ENCODE measurements at places on chromosomes 12 and 14.

- no peak for DNase-seq
Observed at GRCh38 chr12:77256956-77257355, 191.6 kb upstream of the E2F7 start.

DNA sequence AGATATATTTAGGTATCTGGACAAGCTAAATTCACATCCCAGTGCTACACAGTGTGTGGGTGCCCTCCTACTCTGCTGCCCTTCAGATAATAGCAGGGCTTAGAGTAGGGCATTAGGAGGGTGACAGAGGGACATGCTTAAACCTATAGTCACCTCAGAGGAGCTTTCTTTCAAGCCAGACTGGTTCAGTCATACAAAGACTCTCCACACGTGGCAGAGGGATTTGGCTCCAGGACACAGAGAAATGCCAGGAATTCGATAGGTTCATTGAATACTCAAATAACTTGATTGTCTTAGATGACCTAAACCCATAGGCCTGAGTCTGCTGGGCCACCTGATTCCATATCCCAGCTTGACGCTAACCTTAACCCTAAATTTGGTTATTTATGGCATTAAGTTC, 163.5 kb downstream of the TPH2 start:
- DNase-seq, result no peak

DNA sequence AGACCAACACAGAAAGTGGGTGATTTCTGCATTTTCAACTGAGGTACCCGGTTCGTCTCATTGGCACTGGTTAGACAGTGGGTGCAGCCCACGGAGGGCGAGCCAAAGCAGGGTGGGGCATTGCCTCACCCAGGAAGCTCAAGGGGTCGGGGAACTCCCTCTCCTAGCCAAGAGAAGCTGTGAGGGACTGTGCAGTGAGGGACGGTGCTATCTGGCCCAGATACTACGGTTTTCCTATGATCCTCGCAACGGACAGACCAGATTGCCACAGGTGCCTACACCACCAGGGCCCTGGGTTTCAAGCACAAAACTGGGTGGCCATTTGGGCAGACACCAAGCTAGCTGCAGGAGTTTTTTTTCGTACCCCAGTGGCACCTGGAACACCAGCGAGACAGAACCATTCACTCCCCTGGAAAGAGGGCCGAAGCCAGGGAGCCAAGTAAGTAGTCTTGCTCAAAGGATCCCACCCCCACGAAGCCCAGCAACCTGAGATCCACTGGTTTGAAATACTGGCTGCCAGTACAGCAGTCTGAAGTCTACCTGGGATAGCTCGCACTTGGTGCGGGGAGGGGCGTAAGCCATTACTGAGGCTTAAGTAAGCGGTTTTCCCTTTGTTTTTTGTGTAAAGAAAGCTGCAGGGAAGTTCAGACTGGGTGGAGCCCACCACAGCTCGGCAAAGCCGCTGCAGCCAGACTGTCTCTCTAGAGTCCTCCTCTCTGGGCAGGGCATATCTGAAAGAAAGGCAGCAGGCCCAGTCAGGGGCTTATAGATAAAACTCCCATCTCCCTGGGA, 25.5 kb upstream of the NAA30 start:
- no peak for DNase-seq

DNA sequence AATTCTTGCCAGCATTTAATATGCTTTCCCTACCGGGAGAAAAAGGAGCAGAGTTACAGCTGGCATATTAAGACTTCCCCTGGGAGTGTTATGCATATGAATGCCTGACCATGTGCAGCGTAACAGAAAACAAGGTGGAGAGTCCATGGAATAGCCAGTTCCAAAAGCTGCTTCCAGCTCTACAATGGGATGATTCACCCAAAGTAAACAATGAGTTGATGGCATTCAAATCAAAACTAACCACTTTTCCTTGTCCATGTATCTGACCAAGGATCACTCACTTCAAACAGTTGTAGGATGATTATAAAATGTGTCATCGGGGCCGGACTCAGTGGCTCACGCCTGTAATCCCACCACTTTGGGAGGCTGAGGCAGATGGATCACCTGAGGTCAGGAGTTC, 48.1 kb upstream of the BICDL1 start:
- peak; percentile 73 for DNase-seq

DNA sequence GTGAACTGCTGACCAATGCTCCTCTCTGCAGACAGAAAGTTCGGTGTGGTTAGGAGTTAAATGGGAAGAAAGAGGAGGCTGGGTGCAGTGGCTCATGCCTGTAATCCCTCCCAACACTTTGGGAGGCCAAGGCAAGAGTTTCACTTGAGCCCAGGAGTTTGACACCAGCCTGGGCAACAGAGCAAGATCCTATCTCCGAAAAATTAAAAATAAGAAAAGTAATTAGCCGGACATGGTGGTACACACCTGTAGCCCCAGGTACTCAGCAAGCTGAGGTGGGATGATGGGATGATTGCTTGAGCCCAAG, 19.0 kb downstream of the ATXN2 start:
- no peak for DNase-seq

DNA sequence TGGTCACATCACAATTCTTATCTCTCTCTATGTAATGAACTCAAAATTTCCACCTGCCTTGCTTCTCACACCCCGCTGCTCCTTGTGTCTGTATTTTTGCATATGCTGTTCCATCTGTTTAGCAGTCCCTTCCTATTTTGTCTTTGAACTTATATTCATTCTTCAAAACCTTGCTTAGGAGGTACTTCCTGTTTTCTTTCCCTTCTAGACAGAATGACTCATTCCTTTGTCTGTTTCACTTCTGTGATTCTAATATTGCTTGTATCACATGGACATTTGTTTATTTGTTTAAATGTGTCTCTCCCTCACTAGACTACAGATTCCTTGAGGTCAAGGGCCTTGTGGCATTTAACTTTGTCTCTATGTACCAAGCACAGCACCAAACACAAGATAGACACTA, 424.2 kb downstream of the ETNK1 start:
- no peak for DNase-seq

GRCh38 chr12:25811656-25812126, 146.8 kb upstream of the RASSF8 start:
- DNase-seq, result peak; percentile 34

- no peak for DNase-seq
Observed at GRCh38 chr12:63005382-63005781, 70.4 kb upstream of the PPM1H start.

- no peak for DNase-seq
Observed at GRCh38 chr14:67508956-67509355, 20.4 kb upstream of the TMEM229B start.

DNA sequence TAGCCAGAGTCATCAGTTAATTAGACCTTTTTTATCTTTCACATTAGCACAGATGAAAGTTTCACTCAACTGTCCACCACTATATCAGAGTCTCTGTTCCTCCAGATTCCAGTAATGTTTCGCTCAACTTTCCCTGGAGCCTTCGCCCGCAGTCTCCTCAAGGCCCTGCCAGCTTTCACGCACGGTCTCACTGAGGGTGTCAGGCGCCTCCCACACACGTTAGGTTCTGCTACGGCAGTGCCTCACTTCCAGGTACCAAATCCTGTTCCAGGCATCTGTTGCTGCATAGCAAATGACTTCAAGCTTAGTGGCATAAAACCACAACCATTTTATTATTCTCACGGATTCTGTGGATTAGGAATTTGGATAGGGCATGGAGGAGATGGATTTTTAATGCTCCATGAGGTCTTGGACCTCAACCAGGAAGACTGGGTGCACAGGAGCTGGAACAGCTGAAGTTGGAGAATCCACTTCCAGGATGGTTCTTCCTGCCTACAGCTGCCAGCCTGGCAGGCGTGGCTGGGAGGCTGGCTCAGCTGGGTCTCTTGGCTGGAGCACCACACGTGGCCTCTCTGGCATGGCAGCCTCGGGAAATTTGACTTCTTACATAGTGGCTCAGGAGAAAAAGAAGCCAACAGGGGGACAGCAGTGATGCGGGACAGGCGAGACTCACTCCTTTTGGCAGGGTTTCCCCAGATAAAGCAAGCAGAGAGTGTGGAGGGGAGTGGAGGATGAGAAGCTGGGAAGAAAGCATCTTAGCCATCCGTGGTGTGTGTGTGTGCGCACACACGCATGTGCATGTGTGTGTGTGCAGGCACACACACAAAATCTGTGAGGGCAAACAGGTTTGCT, 21.3 kb upstream of the BCDIN3D start:
- DNase-seq, result peak; percentile 55

- no peak for DNase-seq
Observed at GRCh38 chr14:105223770-105224544, 24.4 kb upstream of the BTBD6 start.

GRCh38 chr12:1204581-1205121, 213.6 kb downstream of the ERC1 start:
- DNase-seq, result no peak

GRCh38 chr12:122195405-122195804, 8.1 kb upstream of the B3GNT4 start:
- DNase-seq, result no peak

DNA sequence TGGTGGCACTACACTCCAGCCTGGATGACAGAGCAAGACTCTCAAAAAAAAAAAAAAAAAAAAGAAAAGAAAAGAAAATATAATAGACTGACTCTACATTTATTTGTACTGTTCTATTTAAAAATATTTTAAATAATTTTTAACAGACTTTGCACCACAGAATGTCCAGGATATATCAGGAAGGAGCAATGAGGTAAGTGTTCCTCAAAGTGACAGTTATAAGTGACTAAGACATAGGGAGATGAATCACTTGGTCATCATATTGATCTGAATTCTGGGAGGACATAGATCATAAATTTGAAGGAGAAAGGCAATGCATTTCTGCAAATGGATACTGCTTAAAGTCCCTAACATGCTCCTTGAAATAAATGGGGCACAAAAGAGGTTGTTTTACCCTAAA, 221.5 kb downstream of the KCNC2 start:
- no peak for DNase-seq

DNA sequence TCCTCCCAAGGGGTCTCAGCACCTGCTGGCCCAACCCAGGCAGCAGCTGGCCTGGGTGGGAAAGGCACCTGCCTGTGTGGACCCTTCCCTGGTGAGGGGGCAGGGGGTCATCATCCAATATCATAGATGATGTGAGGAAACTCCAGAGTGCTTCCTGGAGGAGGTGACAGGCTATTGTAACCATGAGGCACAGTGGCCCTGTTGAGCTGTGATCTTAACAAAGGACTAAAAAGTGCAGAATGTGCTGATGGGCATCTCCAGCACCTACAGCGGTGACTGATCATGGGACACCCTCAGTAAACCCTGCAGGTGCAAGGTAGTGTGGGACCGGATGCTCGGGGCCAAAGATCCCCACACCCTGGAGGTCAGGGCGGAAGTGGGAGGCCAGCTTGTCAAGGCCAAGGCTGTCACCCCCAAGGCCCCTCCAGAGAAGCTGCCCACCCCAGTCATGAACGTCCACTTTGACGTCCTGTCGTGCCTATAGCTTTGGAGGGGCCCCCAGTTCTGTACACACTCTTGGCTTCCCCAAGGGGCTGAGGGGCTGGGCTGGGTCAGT, 7.5 kb downstream of the MMP17 start:
- DNase-seq, result no peak

DNA sequence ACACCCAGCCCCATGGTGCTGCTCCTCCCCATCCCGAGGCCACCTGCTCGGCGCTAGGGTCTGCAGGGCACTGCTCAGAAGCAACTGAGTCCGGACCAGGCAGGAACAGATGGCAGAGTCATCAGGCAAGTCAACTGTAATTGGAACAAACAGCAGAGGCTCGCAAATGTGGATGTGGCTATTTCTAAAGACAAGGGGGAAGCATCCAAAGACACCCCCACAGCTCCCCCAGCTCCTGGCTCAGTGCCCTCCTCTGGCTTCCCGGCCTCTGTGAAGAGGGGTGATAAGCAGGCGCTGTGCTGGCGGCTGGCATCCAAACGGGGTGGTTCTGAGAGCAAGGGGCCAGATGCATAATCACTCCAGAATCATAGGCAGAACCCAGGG, 125.6 kb downstream of the PIWIL1 start:
- DNase-seq, result no peak

GRCh38 chr14:106044949-106045596, 518.7 kb downstream of the TMEM121 start:
- DNase-seq, result peak; percentile 47

- DNase-seq, result peak; percentile 91
Observed at GRCh38 chr12:52215587-52216031, 17.4 kb upstream of the KRT7 start.

DNA sequence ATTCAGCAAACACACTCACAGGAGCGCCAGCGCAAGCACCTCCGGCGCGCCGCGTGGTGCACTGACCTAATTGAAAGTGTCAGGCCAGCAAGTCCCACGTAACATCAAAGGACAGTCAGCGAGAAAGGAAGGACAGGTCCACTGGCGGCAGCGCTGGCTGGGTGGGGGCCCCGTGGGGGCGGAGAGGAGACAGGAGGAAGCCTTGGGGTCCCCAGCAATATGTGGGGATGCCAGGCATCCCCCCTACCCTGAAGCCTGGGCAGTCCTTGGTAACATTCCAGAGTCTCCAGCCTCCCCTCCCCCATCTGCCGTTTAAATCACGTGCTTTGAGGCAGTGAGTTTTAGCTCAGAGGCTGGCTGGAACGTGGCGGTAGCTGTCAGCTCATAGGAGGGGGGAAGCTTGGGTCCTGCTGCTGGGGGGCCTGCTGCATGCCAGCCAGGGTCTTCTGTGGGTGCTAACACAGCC, 159.2 kb downstream of the CALM1 start:
- no peak for DNase-seq

GRCh38 chr12:66438601-66439000, 136.3 kb downstream of the HELB start:
- DNase-seq, result peak; percentile 87

DNA sequence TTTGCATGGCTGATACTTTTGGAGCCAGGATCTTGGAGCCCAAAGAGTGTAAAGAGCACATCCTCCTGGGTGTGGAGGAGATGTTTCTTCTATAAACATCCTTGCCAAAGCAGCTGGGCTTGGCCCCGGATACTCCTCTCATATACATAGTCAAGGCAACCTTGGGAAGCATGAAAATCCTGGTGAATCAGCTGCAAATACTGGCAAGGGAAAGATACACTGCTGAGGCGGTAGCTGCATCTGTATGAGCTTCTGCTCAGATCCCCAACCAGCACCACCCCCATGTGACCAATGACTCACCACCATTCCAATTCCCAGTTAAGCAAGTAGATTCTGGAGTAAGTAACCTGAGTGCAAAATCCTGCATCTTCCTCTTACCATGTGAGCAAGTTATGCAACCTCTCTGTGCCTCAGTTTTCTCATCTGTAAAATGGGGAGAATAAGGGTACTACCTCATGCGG, 567.4 kb downstream of the MED13L start:
- DNase-seq, result peak; percentile 93

GRCh38 chr14:78292003-78292402, 121.8 kb downstream of the NRXN3 start:
- DNase-seq, result no peak

- no peak for DNase-seq
Observed at GRCh38 chr14:75144944-75145343, 18.1 kb upstream of the NEK9 start.

- DNase-seq, result no peak
Observed at GRCh38 chr12:132631666-132632065, 13.1 kb downstream of the P2RX2 start.

DNA sequence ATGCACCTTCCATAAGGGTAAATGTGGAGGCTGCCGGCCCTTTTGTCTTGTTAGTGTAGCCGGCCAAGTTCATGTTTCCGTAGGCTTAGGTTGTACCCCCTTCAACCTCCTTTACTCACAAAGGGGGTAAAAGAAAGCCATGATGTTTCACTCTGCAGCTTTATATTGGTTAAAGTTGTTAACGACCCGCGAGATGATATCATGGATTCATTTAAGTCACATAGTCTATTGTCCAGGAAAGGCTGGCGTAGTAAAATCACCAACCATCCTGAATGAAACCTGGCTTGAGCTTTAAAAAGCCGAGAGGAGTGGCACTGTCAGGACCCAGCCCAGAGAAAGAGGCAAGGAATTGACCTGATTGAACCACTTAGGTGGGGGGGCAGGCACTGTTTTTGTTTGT, 1.3 kb downstream of the UNG start:
- DNase-seq, result no peak
